Aorta (tissue), 5 donors: ENCODE measurements at places on chromosomes 12 and 14. TPM values are rescaled to one million over a fixed set of nuclear protein-coding genes. Genes with fewer than 3 reads are reported as not detected.
A peak's percentile ranks its signal among the peaks of the same experiment; 100 is the strongest.

- peak; percentile 17 for DNase-seq
Observed at GRCh38 chr12:1924996-1925683, 6.7 kb upstream of the CACNA2D4 start.

DNA sequence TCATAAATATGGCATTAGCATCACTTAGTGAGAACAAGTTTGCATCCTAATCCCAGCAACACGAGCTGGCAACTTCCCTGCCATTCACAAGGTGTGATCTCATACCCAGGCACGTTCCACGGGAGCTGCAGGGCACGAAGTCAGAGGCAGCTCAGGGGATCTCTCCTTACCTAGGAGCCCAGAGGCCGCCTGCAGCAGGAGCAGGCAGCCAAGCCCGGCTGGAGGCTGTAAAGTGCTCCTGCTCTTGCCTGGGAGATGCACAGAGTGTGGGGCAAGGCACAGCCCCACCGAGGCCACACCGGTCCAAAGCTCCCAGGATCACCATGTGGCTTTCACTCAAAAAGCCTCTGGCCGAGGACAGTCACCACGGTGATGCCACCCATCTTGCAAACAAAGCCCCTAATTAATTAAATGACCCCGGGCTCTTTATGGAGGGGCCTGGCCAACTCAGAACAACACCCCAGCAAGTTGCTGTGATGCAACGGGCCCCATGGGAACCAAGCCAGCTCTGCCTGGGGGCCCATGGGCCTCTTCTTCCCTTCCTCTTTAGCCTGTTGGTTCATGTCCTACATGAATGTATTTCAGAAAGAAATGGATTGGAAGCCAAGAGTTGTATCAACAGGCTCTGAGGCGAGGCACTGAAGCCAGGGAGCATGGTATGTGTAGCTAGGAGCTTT is 26.5 kb downstream of the NUAK1 start:
- peak; percentile 81 for DNase-seq

Gene DTX3
- 47.2 TPM for total RNA-seq

Gene GLI1
- total RNA-seq = 15.5 TPM

- DNase-seq = no peak
Observed at GRCh38 chr14:78848234-78848820, 678.2 kb downstream of the NRXN3 start.
